ENCODE measurements at places on chromosomes 7 and 10.

DNA sequence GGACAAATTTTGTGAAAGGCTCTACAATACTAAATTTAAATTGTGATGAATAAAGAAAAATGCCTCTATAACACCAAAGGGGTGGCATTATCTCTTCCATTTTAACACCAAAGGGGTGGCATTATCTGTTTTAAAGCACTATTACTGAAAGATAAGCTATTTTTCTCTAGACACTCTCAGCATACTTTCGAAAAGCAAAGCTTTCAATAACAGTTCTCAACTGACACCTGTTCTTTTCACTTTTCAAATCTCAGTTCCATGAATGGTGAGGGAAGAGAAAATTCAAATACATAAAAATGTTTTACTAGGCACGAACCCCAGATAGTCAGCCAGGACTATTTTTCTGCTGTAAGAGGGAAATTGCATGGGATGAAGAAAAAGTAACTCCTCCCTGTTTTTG lies 103.8 kb downstream of the CPEB3 start:
- no peak for DNase-seq

GRCh38 chr7:2779051-2779450 lies 65.1 kb downstream of the GNA12 start:
- no peak for DNase-seq

GRCh38 chr10:55400075-55400849 lies 599.2 kb upstream of the PCDH15 start:
- DNase-seq = no peak

DNA sequence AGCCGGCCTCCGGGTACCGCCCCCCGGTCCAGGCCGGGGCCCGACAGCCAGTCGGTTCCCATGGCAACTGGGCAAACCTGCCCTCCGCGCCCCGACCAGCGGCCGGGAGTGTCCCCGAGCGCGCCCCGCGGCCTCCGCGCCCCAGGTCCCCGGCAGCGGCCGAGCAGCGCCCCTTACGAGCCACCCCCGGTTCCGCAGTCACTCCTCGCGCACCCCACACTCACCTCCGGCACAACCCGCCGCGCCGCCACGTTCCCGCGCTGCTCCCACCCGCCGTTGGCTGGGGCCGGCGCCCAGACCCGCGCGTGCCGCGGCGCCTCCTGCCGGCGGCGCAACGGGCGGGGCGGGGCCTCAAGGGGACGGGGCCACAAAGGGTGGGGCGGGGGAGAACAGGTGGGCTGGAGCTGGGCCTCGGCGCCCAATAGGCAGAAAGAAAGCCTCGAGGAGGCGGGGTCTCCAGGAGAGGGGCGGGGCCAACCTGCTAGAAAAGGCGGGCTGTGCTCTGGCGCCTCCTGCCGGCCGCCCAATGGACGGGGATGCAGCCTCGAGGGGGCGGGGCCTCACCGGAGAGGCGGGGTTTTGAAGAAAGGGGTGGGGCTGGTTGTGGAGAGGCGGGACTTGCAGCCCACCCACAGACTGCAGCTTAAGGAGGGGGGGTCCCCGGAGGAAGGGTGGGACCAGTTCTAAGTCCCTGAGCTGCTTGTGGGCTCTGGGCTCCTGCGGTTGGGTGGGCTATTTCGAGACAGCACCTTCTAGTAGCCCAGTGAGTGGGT lies at the start of gene RADIL:
Gene RADIL, minus strand, starts transcription at position 345 of the 773 bp plus-strand sequence. CDS start 5,577 bp downstream, outside the sequence.
- DNase-seq = peak; percentile 30

DNA sequence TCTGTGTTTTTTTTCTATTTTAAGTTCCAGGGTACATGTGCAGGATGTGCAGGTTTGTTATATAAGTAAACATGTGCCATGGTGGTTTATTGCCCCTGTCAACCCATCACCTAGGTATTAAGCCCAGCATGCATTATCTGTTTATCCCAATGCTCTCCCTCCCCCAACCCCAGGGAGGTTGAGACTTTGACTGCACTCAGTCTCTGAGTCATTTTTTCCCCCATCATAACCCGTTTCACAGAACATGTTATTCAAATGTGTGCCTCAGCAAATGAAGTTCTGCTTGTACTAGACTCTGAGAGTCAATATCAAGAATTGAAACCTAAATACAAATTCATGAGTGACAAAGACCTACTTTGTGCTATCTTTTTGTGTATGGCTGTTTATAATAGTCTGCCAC lies 70.0 kb upstream of the CYP26C1 start:
- DNase-seq = no peak

DNA sequence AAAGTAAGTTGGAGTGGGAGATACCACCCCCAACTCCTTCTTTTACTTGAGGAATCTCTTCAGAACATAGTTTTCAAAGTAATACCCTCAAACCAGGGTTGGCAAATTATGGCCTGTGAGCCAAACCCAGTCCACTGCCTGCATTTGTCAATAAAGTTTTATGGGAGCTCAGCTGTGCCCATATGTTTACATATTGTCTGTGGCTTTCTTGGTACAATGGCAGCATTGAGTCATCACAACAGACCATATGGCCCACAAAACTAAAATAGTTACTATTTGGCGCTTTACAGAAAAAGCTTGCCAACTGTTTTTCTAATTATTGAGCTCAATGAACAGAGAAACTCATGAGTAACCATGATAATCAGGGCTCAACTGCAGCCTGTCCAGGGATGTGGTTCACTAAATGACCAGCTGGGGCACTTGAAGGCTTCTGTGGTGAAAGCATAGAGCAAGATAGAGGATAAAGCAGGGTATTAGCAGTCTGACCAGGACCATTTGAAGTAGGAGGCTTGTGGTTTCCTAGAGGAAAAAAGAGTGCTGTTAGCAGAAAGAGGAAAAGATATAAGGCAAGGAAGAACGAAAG lies 196.0 kb upstream of the GRB10 start:
- DNase-seq = no peak

DNA sequence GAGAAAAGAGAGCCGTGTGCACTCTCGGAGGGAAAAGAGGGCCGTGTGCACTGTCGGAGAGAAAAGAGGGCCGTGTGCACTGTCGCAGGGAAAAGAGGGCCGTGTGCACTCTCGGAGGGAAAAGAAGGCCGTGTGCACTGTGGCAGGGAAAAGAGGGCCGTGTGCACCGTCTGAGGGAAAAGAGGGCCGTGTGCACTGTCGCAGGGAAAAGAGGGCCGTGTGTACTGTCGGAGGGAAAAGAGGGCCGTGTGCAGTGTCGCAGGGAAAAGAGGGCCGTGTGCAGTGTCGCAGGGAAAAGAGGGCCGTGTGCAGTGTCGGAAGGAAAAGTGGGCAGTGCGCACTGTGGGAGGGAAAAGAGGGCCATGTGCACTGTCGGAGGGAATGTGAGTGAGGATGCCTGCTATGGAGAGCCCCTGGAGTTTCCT lies 188.7 kb downstream of the DNAJB6 start:
- no peak for DNase-seq

GRCh38 chr10:131261890-131262475 lies 49.5 kb downstream of the TCERG1L start:
- no peak for DNase-seq

- DNase-seq = no peak
Observed at GRCh38 chr7:95469187-95469586, 16.6 kb upstream of the ASB4 start.

DNA sequence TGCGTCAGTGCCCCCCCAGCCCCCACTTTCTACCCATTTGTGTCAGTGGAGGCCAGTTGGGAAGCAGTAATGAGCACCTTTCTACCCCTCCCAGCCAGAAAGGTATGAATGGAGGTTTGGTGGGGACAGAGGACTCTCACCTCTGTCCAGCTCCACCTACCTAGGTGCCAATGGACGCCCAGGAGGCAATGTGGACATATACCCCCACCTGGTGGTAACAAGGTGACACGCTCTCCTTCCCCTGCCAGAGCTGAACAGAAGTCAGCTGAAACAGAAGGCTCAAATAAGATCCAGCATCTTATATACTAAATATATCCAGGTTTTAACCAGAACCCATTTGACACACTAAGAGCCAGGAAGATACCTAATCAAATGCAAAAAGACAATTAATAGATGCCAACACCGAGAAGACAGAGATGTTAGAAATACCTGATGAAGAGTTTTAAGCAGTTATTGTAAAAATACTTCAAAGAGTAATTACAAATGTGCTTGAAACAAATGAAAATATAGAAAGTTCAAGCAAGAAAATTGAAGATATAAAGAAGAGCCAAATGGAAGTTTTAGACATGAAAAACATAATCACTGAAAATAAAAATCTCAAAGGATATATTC lies 18.4 kb upstream of the SORCS3 start:
- no peak for DNase-seq

DNA sequence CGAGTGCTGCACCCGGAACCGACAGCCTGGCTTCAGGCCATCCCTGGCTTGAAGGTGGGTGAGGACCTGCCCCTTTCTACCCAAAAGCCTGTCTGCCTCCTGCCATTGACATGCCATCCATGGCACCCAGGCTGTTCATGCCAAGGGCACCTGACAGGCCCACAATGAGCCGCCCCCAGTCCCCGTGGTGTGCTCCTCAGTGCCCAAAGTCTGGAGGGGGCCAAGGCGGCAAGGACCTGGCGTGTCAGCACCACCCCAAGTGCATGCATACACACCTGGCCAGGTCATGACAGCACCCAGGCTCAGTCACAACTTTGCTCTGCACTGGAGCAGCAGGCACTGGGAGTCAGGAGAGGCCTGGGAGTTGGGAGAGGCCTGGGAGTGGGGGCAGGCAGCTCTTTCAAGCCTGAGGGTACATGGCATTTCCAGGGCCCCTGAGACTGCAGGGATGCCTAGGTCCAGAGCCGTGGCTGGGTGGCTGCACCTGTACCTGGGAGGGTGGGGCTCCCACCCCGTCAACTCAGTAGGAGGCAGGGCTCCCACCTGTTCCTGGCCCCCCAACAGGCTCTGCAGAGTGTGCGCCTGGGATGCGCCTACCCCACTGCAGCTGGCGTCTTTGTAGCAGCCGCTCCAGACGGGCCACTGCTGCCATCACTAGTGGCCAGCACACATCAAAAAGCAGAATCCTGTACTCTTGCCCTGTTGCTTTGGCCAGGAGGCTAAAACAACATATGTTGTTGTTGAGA lies 71.7 kb downstream of the ZNF467 start:
- no peak for DNase-seq

GRCh38 chr10:131277278-131277677 lies 34.2 kb downstream of the TCERG1L start:
- DNase-seq = no peak

DNA sequence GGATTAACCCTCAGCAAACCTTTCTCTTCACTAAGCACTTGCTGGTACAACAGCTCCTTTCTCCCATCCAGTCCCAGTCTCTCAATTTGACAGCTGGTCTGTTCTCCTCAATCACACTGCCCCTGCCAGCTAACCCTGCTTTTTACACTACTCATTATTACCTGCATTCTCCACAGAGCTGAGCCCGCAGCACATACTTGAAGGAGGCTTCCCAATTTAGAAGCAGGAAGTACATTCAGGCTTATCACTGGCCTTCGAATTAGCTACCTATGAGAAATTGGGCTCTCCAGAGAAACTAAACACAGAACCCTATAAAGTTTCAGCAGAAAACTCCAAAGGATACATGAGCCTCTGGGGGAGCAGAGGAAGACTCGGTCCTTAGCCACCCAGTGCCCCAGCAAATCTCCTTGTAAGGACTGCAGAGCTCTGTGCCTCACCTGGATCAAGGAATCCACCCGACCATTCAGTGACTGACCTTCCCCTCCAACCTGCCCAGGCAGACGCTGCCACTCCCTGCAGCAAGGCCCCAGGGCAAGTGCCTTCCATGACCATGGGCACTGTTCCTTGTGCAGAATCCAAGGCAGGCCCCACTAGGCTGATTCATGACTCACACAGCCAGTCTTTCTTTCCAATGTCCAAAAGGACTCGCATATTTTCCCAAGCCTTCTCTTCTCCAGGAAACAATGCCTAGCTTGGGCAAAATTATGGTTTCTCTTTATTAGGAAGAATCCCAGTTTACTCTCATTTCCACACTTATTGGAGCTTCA lies 68.0 kb downstream of the VOPP1 start:
- no peak for DNase-seq

DNA sequence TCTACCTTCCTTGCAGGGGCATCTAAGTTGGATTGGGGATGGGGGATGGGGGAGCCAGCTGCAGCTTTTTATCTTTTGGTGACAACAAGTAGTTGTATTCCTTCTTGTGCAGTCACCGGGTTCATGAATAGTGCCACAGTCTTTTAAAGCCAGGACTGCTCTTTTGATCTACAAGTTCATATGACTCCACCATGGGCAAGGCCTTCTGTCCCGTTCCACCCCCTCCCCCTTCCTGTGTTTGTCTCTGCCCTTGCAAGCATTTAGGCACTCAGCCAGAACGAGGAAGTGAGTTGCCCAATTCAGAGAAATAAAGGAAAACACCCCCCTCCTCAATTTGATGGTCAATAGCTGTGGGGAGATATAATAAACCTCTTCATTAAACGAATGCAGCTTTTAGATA lies 44.8 kb upstream of the EGR2 start:
- DNase-seq = no peak

- no peak for DNase-seq
Observed at GRCh38 chr7:138889582-138890498, 91.3 kb downstream of the KIAA1549 start.

- DNase-seq = no peak
Observed at GRCh38 chr10:16819436-16819835, 2.2 kb upstream of the RSU1 start.

- no peak for DNase-seq
Observed at GRCh38 chr7:41116817-41117216, 586.1 kb downstream of the INHBA start.

DNA sequence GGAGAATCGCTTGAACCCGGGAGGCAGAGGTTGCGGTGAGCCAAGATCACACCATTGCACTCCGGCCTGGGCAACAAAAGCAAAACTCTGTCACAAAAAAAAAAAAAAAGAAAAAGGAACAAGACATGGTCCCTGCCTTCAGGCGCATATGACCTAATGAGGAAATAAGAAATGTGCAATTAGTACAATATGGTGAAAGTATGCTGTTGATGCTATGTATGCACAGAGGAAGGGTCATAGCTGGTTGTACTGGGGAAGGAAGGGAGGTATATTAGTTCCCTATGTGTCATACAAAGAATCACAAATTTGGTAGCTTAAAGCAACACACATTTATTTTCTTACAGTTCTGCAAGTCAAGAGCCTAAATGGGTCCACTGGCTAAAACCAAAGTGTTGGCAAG lies 97.8 kb upstream of the MPP7 start:
- DNase-seq = no peak

All from iPS DF 19.7 (cell line).